ENCODE measurements at places on chromosomes 3 and 15.

GRCh38 chr15:60583946-60584345 is 105.0 kb upstream of the ICE2 start:
- DNase-seq, result no peak

- no peak for DNase-seq
These were observed 17.5 kb upstream of the GOLGA8J start for GRCh38 chr15:30065025-30065801.

- DNase-seq, result no peak
These were observed 36.4 kb upstream of the ABHD2 start for GRCh38 chr15:89051875-89052274.

GRCh38 chr3:111989061-111989678 is 9.6 kb upstream of the TAGLN3 start:
- DNase-seq, result peak; percentile 21

- no peak for DNase-seq
These were observed 87.7 kb downstream of the LSM3 start for GRCh38 chr3:14266361-14266760.

GRCh38 chr15:51803965-51804364 is 25.5 kb upstream of the TMOD3 start:
- DNase-seq, result no peak

DNA sequence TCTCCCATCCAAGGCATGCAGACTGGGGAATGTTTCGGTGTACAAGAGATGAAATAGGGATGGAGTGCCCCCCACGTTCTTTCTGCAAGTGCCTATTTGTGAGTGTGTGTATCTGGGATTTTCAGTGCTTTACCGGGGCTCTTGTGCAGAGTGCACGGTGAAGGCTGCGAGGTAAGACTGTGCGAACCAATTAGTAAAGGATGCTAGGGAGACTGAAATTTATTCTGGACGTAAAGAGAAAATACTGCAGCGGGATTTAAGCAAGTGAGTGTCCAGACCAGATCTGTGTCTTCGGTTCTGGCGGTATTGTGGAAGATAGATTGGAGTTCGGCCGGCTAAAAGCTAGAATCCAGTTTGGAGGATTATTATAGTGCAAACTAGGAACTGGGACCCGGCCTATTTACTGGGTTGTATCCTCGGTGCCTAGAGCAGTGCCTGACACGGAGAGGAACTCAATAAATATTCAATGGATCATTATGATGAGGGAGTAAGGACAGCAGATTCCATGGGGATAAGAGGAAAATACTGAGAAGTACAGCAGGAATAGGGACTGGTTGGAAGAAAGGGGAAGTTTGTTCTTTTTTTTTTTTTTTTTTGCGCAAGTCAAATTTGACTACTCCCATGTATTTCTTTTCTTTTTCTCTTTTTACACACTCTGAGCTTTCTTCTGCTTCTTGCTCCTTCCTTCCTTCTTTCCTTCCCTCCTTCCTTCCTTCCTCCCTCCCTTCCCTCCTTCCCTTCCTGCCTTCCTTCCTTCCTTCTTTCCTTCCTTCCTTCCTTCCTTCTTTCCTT is 580 bp upstream of the MAGEF1 start:
- DNase-seq, result no peak

DNA sequence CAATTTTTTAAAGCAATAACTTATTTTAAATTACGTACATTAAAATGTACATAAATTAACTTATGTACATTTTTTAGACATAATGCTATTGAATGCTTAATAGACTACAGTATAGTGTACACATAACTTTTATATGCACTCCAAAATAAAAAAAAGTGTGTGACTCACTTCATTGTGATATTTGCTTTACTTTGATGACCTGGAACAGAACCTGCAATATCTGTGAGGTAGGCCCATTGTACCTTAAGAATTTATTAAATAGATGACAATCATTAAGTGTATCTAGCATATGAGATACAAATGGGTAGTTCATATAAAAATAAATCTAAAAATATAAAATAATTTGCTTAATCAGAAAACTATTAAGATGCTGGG is 276.7 kb downstream of the NFKBIZ start:
- DNase-seq, result no peak

DNA sequence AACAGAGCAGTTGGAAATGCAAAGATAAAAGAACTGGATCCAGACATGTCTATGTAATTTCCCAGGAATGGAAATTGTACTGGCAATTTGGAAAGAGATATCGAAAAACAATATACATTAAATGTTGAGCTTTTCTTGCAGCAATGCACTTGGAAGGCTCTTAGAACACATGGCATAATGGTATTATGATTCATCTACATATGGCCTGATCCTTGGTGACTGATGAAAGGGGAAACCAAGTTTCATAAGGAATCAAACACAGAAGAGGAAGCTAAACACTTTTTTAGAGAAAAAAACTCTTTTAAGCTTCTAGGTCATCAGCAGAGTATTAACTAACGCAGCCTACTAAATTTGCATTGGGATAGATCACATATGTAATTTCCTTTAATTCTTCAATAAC is 12.4 kb upstream of the GREM1 start:
- no peak for DNase-seq

- no peak for DNase-seq
These were observed 16.5 kb upstream of the P2RY13 start for GRCh38 chr3:151345859-151346258.

DNA sequence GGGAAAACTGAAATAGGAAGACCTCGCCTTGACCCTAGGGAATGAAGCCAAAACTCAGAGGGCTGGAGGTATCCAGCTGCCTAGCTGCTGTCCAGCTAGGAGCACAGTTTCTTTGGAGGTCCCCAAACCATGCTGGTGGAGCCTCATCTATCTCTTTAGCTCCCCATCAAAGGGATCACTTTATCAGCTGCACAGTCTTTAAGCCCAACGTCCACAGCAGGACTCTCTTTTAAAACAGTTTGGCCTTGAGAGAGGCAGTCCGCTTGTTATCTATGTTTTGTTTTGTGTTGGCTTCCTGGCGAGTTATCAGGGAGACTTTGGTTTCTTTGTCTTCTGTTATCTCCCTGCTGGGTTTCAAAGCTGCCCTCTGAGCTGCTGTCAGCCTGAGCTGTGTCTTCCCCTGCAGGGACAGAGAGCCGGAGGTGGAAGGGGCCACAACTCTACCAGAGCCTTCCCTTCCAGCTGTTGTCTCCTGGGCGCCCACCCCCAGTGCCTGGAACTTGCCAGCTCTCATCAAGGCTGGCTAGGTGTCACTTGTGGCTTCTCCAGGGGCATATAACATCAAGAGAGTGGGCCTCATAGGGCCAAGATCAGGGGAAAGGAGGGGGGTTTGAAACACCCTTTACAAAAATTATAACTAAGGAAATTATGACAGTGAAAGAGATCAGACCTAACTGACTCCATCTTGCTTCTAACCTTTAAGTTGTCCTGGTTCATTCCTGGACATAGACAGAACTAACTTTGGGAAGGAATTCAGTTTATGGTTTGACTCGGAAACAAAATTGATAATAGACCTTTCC is 61.4 kb upstream of the C15orf39 start:
- no peak for DNase-seq

DNA sequence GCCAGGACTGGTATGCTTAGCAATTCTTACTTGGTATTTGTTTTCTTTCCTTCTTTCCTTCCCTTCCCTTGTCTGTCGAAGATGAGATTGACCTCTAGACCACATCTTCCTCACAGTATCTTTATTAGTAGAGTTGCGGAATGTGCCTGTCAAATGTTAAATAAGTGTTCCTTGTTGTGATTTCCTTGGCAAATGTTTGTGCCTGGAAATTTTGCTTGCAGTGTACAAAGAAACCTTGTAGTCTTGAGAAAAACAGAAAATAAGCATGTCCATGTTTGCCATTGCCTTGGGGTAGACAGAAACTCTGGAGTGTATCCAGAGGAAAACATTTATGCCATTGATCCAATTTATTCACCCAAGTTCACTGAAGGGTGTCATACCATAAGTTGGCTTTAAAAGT is 79.5 kb upstream of the ZNF385D start:
- DNase-seq, result no peak

GRCh38 chr3:107206141-107206540 is 171.1 kb upstream of the CCDC54 start:
- no peak for DNase-seq

GRCh38 chr3:24507776-24508422 is 13.2 kb upstream of the THRB start:
- DNase-seq, result no peak

DNA sequence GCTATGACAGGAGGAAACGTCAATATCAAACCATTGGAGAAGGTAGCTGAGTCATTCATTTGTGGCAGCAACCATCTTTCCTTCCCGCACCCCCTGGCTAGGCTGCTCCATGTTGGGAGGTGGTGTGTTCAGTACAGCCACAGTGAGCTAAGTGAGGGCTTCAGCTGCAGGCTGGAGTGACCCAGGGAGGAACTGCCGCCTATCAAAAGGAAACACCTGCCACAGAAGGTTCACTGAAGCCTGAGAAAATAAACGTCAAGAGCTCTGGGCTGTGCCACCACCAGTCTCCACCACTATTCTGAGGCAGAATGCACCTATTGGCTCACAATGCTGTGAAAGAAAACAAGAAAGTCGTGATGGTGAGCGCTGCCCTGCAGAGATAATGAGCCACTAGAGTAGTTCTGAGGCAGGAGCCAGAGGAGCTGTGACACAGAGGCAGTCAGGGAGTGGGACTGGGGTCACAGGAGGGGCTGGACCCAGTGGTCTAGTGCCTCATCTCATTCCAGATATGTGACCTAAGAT is 34.8 kb upstream of the CD47 start:
- DNase-seq, result no peak

DNA sequence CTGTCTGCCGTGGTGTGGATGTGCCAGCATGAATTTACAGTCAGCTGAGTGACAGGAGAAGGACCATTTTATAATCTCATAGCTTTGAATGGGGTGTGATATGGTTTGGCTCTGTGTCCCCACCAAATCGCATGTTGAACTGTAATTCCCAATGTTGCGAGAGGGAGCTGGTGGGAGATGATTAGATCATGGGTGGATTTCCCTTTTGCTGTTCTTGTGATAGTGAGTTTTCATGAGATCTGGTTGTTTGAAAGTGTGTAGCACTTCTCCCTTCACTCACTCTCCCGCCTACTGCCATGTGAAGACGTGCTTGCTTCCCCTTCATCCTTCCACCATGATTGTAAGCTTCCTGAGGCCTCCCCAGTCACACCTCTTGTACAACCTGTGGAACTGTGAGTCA is 111.9 kb upstream of the CHD2 start:
- no peak for DNase-seq

GRCh38 chr3:125367403-125368230 is 7.5 kb downstream of the ZNF148 start:
- DNase-seq, result no peak

GRCh38 chr3:189690672-189691071 is 59.5 kb downstream of the TP63 start:
- no peak for DNase-seq

DNA sequence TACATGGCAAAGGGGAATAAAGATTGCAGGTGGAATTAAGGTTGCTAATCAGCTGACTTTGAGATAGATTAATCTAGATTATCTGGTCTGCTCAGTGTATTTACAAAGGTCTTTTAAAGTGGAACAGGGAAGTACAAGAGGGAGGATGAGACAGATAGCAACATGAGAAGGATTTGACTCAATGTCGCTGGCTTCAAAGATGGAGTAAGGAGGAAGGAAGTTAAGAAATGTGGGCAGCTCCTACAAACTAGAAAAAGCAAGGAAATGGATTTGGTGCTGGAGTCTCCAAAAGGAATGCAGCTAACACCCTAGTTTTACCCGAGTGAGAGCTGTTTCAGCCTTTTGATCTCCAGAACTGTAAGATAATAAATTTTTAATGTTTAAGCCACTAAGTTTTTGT is 180.7 kb upstream of the TTC14 start:
- DNase-seq, result no peak

GRCh38 chr3:119898478-119899191 is 116.7 kb downstream of the NR1I2 start:
- DNase-seq, result no peak

- no peak for DNase-seq
These were observed 49.7 kb upstream of the SKIL start for GRCh38 chr3:170307671-170308405.

- no peak for DNase-seq
These were observed 9.9 kb downstream of the CAPN7 start for GRCh38 chr3:15215996-15216395.

DNA sequence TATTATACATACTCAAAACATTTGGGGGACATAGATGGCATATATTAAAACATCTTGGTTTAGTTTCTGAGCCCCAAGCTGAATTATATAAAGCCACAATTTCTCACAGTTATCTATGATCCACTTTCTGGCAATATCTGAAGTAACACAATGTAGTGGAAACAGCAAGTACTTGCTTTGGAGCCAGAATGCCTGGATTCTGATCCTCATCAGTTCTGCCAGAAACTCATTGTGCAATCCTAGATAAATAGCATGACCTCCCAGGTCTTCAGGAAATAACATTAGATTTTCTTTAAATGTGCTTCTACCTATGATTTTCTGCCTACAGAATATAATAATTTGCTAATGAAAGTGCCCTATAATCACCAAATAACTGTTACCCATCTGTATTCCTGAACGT is 544.9 kb downstream of the NAALADL2 start:
- DNase-seq, result no peak

DNA sequence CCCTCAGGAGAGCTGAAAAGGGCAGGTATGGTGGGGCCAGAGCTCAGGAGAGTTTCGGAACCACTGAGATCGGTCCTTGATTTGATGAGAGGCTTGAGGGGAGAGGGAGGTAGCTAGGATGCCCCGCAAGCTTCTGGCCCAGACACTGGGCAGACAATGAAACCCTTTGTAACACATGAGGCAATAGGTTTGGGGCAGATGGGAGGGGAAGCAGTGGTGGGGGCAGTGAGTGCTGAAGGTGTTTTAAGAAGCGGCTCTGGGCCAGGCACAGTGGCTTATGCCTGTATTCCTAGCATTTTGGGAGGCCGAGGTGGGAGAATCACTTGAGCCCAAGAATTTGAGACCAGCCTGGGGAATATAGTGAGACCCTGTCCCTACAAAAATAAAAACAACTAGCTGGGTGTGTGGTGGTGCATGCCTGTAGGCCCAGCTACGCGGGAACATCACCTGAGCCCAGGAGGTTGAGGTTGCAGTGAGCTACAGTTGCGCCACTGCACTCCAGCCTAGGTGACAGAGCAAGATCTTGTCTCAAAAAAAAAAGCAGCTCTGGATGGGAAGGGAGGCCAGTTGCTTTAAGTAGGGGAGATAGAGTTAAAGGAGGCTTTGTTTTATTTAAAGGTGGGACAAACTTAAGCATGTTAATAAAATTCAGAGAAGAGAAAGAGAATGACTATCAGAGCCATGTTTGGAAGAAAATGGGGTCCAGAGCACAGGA is 9.6 kb upstream of the SNX22 start:
- no peak for DNase-seq

GRCh38 chr3:161104561-161105551 is at the start of gene B3GALNT1:
Gene B3GALNT1, minus strand, starts transcription at chr3:161105349. Its CDS starts 18,595 bp downstream, at chr3:161086754.
- peak; percentile 64 for DNase-seq

DNA sequence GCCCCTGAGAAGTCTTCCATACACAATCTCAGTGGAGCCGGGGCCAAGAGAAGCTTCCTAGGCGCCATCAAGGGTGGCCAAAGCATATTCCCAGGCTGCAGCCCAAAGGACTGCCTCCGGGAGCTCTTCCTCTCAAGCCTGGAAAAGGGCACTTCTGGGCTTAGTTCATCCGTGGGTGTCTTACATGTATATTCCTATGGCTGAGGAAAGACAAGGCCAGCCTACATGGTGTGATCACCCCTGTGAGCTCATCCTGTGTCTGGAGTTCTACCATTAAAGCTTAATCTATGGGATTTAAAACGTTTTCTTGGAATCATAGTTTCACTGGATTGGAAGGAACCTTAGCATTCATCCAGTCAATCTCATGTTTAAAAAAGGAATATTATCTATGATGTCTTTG is 21.9 kb upstream of the TIMP4 start:
- DNase-seq, result no peak
